Activated naive CD8-positive, alpha-beta T cell treated with anti-CD3 and anti-CD28 coated beads, Interleukin-2, amount 50 U/mL, for 16 hours (primary cell): ENCODE measurements at places on chromosomes 12 and 14.

GRCh38 chr12:121804417-121805111 is 755 bp downstream of the SETD1B start:
- peak; percentile 38 for DNase-seq

GRCh38 chr12:92426332-92426731 is 276.5 kb upstream of the PLEKHG7 start:
- DNase-seq: no peak

DNA sequence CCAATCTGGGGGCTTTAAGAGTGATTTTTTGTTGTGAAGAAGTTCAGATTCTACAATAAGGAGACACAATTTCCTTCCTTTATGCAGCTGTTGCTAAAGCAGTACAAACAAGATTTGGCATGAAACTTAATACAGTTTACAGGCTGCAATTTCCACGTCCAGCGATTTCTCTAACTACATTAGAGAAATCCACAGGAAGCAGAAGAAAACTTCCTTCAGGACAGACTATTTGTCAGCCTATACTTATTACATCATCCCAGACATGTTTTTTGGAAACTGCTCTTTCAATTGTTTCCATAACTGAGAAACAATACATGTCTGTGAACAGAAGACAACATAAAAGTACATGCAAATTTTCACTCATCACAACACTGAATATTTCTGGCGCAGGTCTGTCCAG is 204.3 kb downstream of the TTC7B start:
- no peak for DNase-seq

- no peak for DNase-seq
These were observed 88.3 kb upstream of the E2F7 start for GRCh38 chr12:77153706-77154105.

GRCh38 chr12:104175726-104176247 is 37.8 kb upstream of the NFYB start:
- DNase-seq: no peak

GRCh38 chr12:92341065-92341668 is 195.5 kb upstream of the BTG1 start:
- no peak for DNase-seq

DNA sequence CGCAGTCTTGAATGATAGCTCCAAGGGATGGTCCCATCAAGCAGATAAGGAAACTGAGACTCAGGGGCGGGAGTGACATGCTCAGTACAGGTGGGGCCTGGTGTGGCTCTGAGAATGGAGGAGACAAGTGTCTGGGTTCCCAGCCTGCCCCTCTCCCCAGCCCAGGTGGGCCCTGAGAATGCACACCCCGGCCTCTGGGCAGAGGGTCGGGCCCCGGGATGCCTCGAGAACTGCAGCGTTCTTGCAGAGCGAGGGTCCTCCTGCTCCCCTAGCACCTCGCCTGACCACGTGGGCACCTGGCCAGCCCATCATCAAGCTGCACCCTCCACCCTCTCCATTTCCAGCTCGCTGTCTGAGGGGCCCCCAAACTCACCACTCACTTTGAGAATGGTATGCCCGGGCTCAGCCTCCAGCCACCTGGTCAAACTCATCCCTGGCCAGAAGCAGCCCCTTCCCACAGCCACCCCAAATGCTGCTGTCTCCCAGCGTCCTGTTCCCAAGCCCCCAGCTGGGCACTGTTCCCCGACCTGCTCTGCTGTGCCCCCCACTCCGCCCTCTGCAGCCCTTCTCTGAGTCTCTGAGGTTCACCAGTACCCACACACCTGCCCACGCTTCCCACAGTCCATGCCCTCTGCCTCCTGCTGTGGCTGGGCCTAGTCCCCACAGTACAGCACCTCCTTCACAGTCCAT is 44.3 kb downstream of the CYP46A1 start:
- no peak for DNase-seq

DNA sequence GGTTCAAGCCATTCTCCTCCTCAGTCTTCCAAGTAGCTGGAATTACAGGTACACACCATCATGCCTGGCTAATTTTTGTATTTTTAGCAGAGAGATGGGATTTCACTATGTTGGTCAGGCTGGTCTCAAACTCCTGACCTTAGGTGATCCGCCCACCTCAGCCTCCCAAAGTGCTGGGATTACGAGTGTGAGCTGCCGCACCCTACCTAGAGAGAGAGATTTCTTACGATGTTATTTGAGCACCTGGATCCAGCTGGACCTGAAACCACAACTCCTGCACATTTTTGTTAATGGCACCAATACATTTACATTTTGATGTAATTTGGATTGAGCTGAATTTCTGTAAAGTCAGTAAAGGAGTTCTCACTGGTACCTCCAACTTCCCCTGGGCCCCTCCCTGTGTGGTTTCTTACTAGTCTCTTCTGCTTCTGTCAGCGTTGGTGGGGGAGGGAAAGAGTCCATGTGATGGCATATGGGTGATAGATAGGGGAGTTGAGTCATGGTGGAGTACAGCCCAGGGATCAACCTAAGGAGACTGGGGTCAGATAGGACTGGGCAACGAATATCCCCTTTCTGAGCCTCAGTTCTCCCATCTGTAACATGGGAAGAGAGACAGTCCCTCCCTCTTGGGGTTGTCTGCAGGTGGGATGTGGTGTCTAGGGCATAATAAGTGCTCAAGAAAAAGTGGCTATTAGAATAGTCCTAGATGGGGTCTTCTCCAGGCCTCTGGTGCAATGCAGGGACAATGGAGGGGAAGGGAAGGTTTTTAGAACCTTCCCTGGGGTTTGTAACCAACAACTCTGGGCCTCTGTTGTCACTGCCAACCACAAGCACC is 83.3 kb upstream of the MED13L start:
- DNase-seq: no peak

DNA sequence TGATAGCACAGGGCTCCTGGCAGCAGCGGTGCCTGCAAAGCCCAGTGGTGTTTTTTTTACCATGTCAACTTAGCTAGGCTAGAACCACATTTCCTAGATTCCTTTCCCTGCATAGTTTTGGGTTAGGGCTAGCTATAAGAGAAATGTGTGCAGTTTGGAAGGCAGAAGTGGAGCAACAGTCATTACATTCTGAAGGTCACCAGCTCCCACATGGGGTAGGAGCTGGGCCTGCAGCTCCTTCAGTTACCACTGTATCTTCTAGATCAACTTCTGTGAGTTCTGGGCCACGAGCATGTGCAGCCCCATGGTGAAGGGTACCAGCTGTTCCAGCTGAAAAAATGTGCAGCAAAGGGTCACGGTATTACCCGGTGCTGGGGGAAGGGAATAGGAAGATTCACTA is 2.3 kb upstream of the SLC25A3 start:
- DNase-seq: no peak

- no peak for DNase-seq
These were observed 9.5 kb downstream of the CDKN1B start for GRCh38 chr12:12726555-12727093.

DNA sequence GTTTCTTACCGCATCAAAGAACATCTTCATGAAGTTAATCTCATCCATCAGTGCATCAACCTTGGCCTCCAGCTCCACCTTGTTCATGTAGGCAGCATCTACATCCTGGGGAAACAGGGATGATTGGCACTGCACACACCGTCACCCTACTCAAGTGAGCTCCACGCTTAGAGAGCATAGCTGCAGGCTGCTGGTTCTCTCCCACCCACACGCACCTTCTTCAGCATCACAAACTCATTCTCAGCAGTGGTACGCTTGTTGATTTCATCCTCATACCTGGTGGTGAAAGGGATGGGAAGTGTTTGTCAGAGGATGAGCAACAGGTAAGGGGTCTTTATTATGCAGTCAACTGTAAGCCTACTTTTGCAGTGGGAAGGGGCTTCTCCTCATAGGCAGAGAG is 2.3 kb downstream of the KRT5 start:
- no peak for DNase-seq

DNA sequence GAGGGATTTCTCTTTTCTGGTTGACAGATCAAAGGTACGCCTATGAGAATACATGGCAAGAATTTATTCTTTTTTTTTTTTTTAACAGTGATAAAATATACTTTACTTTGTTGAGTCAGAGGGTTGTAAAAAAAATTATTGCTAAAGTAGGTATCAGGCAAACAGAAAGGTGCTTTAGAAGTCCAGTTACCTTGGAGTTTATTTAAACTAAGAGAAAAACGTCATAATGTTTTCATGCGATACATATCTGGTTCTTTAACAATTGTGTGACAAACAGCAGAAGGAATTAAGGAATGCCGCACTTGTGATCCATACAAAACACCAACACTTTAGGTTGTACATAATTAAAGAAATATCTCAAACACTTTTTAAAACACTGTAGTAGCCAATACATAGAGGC is 94.2 kb downstream of the BORCS5 start:
- no peak for DNase-seq

DNA sequence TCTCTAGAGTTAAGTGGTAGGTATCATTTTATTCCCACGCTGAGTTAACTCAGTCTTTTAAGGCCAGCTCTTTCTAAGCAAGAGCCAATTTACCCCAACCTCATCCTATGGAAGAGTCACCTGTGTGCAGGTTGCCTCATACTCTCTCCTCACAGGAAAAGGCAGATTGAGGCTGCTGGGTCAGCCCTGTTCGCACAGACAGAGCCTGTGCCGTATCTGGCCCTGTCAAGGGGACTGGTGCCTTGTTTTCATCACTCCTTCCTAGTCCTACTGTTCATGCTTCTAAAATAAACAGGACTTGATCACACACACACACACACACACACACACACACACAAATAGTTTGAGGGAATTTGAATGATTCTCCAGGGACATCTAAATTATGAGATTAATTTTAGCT is 285.0 kb downstream of the SLC6A15 start:
- DNase-seq: no peak

DNA sequence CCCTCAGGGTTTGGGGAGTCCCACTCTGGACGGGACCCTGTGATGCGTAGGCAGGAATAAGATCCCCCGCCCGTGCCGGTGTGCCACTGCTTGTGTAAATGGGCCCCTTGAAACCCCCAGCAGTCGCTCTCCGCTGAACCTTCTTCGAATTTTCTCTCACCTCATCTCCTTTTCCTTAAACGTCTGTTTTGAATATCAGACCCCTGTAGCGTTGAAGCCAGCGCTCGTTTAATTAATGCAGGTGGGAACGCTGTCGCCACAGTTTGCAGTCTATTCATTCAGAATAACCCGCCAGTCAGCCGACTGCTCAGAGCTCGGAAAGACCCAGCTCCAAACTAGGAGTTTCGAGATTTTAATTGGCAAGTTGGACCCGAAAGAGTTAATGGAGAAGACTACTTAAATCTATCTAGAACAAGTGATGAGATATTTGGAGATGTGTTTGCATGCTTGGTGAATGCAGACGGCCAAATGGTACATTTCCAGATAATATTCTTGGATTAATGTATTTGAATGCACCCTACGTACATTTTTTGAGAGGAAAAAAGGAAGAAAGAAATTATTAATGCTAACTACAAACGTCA is 739 bp upstream of the PPP2R5E start:
- no peak for DNase-seq

DNA sequence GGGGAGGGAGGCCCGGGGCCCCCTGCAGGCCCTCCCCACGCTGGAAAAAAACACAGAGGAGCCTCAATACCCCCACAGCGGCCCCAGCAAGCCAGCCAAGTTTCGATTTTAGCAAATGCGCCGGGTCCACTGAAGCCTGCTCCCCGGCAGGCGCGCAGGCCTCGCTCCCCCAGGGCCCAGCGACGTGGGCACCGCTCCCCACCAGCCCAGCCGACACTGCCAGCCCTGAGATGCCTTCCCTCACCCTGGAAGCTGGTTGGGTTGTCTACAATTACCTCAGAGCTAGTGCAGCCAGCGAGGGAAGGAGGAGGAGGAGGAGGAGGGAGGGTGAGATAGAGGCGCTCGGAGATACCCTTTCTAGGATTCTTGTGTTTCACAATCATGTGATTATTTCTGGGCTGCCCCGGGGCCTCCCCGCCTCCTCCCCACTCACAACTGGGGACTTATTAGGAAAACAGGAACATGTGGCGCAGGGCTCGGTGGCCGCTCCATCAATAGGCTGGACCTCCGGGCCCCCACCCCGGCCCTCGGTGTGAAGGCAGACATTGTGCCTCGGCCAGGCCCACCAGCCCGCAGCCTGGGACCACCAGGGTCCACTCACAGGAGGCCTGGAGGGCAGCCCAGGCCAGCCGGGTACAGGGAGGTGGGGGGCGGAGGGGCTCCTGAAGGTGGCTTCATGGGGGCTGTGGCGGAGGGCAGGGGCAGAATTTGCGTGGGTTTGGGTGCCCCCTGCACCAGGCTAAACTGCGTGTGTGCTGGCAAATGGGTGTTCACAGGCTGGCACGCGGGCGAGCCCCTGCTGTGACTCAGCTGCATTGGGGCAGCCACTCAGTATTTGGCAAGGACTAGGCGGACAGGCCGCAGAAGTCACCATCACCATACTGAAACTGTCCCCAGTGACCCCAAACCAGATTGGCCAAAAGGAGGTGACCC is 109.9 kb downstream of the NCOR2 start:
- DNase-seq: no peak

GRCh38 chr14:65000898-65001591 is 14.3 kb downstream of the FNTB start:
- no peak for DNase-seq

DNA sequence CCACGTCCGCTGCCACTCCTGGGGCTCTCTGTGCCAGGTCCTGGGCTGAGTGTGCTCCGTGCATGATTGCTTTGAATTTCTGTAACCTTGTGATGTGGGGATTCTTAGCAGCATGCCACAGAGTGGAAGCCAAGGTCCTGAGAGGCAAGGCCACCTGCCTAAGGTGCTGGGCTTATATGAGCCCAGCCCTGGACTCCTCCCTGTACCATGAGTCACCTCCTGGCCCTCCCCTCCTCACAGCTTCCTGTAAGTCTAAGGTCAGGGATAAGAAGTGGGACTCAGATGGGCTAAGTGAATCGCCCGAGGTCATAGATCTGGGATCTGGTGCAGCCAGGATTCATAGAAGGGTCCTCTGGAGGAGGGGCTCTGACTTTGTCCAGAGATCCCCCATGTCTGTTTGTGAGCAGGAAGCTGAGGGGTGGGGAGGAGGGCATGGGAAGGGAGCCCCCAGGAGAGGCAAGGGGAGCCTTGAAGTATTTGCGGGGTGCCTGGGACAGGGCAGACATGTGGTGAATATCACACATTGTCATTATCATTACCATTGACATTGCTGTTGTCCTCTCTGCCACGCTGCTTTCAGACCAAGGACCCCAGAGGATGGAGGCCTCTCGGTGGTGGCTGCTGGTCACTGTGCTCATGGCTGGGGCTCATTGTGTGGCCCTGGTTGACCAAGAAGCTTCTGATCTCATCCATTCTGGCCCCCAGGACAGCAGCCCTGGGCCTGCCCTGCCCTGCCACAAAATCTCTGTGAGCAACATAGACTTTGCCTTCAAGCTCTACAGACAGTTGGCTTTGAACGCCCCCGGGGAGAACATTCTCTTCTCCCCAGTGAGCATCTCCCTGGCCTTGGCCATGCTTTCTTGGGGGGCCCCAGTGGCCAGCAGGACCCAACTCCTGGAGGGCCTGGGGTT is 28.8 kb downstream of the SERPINA3 start:
- DNase-seq: no peak
